ENCODE measurements at places on chromosomes 12 and 14.

DNA sequence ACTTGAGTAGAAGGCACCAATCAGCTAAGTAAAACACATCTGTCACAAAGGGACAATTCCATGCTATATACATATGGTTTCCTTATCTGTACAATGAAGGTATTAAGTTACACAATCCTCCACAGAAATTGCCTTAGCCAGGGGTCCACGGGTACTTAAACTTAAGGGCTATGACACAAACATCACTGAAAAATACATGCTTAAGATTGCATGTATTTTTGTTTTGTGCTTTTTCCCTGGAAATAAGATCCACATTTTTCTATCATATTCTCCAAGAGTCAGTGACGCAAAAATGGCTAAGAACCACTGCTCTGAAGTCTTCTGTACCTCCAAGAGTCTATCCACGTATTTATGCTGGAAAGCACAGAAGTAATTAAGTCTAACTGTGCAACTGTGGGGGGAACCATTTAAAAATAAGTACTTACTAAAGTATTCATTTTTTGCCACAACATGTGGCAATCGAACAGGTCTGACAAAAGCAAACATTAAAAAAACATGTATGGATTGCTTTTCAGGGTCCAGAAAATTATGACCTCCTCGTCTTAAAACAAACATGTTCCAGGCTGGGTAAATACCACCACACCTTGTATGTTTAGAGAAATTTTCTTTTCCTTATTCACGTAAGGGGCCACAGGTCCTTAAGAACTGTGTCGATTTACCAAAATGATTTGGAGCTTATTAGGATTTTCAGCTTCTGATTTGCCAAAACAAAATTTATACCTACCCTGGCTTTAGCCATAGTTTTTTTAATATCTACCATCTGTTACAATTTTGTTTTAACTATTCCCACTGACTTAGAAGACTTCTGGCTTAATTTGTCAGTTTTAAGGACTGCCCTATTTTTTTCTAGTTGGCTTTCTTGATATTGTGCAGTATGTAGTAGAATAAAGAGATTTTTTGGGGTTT is 2.8 kb downstream of the SLC38A2 start:
- no peak for DNase-seq

DNA sequence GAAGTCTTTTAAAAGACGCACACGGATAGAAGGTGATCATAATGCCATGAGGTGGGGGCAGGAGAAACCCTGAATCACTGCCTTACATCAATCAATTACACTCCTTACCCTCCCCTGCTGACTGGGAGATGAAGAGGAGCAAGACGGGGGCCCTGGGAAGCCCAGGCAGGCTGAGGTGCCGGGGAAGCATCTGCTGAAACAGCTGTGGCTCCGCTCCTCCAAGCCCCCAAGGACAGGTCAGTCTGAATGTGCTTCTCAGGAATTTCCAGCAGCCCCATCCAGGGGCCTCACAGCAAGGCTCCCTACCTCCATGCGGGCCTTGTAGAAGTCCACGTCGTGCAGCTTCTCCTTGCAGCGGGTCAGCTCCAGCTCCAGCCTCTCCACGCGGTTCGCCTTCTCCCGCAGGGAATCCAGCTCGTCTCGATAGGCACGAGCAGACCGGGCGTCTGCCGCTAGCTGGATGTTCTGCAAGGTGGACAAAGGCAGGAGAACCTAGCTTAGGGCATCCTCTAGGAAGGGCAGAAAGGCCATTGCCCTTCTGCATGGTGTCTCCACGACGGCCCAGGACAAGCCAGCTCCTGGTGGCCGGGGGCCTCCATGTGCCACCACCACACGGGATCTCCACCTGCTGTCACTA is 79.8 kb downstream of the CCDC88C start:
- no peak for DNase-seq

DNA sequence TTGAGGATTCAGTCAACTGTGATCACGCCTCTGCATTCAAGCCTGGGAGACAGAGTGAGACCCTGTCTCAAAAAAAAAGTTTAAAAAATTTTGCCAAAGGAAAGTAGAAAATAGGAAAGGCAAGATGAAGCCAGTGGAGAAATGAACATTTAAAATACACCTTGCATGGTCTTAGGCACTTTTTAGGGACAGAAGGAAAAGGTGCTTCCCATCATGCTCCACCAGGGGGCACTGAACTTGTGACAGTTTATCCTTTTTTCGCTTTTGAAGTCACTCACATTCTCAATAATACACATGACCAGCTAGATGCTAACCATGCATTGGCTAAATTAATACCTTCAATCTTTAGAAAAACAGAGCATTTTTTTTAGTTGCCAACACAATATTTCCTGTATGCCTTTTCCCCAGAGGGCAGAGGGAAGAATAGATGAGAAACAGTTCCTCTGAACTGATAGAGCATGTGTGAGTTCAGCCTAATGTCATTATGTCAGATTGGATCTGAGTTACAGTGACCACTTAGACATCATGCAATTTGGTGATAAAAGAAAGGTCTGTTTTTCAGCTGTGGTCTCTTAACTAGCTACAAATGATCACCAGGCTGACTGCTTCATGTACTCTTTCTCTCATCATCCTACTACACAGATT is 221.8 kb upstream of the SSTR1 start:
- peak; percentile 12 for DNase-seq

DNA sequence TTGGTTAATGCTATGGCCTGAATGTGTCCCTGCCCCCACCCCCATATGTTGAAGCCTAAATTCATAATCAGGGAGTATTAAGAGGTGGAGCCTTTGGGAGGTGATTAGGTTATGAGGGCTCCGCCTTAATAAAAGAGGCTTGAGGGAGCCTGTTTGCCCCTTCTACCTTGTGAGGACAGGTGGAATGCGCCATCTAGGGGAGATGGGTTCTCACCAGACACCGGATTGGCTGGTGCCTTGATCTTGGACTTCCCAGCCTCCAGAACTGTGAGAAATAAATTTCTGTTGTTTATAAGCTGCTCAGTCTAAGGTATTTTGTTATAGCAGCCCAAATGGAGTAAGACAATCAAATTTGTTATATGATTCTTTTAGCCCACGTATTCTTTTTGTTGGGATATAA is 148.3 kb downstream of the PTCSC3 start:
- DNase-seq: no peak

- no peak for DNase-seq
Measured at GRCh38 chr12:28440081-28440608, 249.9 kb downstream of the CCDC91 start.

- no peak for DNase-seq
Measured at GRCh38 chr14:61927060-61927459, 164.8 kb downstream of the SNAPC1 start.

GRCh38 chr12:40586823-40587222 is 105.4 kb upstream of the CNTN1 start:
- DNase-seq: no peak

- DNase-seq: no peak
Measured at GRCh38 chr12:128056136-128056801, 210.7 kb upstream of the TMEM132C start.

DNA sequence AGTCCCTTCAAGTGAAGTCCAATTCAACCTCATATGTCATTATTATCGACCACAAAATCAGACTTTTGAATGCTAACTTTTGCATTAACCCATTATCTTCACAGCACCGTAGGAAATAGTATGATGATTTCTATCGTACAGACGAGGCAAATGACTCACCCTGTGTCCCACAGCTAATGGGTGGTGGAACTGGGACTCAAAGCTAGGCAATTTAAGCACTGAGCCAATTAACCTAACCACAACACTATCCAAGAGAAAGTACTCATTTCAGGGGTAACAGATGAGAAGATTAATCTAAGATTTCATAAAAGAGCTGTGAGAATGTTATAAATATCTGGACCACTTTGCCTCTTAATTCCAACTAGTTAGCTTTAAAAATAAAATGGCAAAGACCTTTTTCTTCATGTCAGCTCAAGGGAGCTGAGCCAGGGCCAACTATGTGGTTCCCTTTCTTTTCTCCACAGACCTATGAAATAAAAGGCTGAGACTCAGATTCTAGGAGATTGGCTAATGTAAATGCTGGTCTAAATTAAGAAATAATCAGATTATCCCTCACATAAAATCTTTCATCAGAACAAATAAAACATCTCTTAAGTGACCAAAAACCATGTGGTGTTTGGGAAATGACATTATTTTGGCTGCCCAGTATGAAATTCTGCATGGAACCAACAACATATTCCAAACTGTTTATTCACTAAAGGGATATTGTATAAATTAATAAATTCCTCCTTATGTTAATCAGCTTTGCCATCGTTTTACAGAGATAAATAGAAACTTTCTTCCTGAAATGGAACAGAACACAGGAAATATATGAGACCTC is 4.9 kb downstream of the PTGER2 start:
- DNase-seq: no peak

- DNase-seq: no peak
Measured at GRCh38 chr14:80176893-80177292, 34.4 kb downstream of the DIO2 start.

DNA sequence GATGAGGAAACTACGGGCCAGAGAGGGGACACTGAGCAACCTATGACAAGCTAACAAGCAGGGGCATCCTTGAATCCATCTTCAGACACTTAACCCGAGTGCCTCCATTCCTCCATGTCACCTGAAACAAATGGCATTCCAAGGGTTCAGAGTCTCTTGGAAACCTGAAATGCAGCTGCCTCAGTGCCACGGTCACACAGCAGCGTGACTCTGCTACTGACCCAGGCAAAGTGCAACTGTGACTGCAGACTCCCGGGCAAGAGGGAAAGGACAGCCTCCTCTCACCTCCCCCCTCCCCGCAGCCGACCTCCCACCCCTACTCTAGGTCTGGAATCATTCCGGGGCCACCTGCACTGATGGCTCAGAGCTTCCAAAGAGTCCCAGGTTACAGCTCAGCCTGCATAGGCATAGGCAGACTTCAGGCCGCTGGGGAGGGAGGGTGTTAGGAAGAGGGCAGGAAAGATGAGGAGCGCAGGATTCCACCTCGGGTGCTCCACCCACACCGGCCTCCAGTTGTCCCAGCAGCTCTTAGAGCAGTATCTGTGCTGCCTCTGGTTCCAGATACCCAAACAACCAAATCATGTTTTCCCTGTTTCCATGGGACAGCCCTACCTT is 53.2 kb downstream of the KCNK10 start:
- no peak for DNase-seq

- DNase-seq: no peak
Measured at GRCh38 chr14:52269982-52270381, 2.5 kb downstream of the PTGDR start.

- peak; percentile 31 for DNase-seq
Measured at GRCh38 chr12:122265886-122266229, 436 bp downstream of the VPS33A start.

DNA sequence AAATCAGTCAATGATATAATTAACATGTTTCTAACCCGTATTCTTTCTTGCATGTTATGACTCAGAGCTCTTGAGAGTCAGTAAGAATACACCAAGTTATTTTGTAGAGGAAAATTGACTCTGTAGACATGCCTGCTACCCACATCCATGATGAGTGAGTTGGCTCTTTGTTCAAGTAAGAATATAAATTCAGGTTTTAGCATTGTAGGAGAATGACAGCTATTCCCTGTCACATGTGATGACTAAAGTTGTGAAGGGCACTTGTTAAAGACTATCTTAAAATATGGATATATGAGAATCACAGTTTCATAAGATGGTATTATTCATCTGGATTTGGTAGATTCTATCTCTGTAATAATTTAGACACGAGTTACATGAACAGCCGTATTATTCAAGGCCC is 209.1 kb downstream of the CCDC59 start:
- DNase-seq: no peak

DNA sequence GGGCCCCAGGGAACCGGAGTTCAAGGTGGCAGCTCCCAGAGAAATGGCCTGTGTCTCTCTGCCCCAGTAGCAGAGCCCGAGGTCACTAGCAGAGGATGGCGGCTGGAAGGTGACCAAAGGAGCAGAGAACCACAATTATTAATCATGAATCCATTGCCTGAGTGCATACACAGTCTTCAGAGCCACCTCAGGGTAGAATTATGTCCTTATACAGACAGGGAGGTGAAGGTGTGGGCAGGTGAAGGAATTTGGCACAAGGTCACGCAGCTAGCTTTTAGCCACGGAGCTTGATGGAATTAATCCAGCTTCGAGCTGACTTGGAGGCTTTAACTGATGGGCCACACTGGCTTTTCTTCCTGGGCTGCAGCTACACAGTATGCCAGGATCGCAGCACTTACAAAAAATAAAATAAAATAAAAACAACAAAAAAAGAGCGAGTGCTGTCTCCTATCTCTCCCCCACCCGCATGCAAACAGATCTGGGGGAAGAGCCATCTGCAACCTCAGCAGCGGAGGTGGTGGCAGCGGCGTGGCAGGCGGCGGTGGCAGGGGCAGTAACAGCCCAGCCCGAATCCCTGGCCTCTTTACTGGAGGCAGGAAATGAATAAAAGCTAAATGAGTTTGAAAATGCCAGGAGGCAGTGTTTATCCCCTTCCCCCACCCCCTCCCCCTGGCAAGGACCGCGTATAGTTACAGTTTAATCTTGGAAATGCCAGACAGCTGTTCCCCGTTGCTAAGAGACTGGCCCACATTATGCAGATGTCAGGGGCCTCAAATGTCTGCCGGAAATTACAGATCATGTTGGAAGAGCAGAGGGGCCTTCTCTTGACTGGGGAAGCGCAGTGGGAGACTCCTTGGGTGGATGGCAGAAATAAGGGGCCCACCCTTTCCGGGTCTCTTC is 93.5 kb downstream of the LRRC74A start:
- no peak for DNase-seq

GRCh38 chr14:83744891-83745290 is 1785.1 kb upstream of the FLRT2 start:
- DNase-seq: no peak

GRCh38 chr12:112979041-112979680 is 842 bp downstream of the OAS2 start:
- no peak for DNase-seq

- DNase-seq: no peak
Measured at GRCh38 chr12:48198672-48198971, 4.5 kb downstream of the OR10AD1 start.

DNA sequence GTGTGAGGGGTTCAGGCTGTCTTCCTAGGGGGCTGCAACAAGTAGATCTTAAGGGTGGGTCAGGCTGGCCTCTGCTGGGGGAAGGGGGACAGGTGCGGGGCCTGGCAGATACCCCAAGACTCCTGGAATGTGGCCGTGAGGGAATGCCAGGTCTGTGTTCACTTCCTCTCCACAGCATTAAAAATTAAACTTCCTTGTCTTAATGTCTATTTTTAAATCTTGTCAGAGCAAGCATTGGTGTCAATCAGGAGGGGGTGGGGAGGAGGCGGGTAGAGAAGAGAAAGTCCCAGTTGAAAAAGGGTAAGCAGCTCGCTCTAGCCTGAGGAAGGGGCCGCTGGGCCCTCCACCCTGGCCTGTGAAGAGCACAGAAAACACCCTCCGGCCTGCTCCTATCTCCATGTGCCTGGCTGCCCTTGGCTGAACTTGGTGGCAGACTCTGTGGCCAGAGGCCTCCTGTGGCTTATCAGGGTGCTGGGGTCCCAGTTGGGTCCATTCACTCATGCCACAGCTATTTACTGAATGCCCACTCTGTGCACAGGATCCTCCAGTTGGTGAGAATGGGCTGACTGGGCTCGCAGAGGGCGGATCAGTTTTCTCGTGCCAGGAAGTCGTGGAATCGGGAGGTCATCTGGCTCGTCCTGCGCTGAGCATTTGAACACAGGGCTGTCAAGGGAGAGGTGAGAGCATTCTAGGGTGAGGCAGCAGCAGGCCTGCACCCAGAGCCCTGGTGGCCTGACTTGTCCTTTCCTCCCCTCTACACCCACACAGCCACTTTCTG is 128.8 kb downstream of the TSPAN9 start:
- DNase-seq: no peak

GRCh38 chr14:64536488-64537245 is 3.9 kb upstream of the HSPA2 start:
- DNase-seq: no peak
